ENCODE measurements at places on chromosomes 2 and 18. TPM values are rescaled to one million over a fixed set of nuclear protein-coding genes. Genes with fewer than 3 reads are reported as not detected.
A peak's percentile ranks its signal among the peaks of the same experiment; 100 is the strongest.

Gene ANKRD30B
- total RNA-seq = not detected

Gene MAP3K19
- not detected for total RNA-seq

Gene ZNF804A
- total RNA-seq = not detected

Gene ZC3H6
- 24.4 TPM for total RNA-seq

Gene ABCB11
- total RNA-seq = 0.46 TPM

Gene CROCC2
- not detected for total RNA-seq

Gene ZBTB14
- total RNA-seq = 13.6 TPM

- DNase-seq = peak; percentile 88
Measured at GRCh38 chr2:186422226-186422625, 63.8 kb upstream of the ZC3H15 start.

- no peak for DNase-seq
Measured at GRCh38 chr2:172087780-172088244, 2.5 kb downstream of the DLX1 start.

DNA sequence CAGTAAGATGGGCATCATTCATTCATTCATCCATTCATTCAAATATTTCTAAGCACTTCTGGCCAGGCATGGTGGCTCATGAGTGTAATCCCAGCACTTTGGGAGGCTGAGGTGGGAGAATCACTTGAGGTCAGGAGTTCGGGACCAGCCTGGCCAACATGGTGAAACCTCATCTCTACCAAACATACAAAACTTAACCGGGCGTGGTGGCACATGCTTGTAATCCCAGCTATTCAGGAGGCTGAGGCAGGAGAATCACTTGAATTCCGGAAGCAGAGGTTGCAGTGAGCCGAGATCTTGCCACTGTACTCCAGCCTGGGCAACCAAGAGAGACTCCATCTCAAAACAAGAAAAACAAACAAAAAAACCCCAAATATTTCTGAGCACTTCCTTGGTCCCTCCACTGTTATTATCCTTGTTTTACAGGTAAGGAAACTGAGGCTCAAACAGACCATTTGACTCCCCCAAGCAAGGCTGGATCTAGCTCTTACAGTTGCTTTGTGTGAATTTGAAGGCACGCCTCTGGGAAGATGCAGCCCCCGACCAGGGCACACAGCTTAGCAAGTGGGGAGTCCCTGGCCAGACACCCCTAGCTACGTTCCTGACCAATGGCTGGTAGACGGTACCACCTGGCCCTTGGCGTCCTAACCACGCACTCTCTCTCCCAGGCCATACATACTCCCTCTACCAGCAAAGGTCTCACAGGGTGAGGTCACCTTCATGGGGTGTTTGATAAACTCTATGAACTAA is 50.6 kb upstream of the ODC1 start:
- peak; percentile 67 for DNase-seq

GRCh38 chr2:18900691-18901141 is 311.3 kb upstream of the NT5C1B start:
- DNase-seq = no peak

GRCh38 chr2:96241900-96242611 is 23.7 kb downstream of the TMEM127 start:
- DNase-seq = peak; percentile 69

DNA sequence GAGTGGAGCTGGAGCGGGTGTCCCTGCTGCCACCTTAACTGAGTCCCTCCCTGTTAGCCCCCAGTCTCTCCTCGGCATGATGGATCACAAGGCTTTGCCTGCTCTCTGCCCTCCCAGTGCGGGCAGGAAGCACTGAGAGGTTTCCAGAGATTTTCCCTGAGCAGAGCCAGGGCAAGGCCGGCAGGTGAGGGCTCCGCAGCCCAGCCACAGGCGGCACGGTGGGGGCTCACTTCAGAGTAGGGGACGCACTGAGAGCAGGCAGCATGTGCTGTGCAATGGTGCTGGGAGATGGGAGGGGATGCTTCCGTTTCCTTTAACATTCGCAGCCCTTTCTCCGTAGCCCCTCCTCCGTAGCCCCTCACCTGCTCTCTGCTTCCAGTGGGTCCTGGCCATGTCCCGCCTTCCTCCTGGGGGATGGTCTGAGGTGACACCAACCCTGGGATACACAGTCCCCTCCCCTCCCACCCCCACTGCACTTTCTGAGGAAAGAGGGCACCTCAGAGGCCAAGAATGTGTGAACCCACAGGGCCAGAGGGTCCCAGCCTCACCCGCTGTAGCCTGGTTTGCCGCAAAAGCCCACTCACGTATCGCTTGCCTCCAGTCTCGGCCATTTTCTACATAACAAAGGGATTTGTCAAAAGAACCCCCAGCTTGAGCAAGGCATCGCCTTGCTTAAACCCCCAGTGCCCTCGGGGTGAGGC is 10.7 kb downstream of the KCNF1 start:
- DNase-seq = no peak

- DNase-seq = no peak
Measured at GRCh38 chr2:68375582-68375981, 10.5 kb downstream of the PLEK start.

- DNase-seq = no peak
Measured at GRCh38 chr2:73971722-73972121, 13.0 kb upstream of the TET3 start.

DNA sequence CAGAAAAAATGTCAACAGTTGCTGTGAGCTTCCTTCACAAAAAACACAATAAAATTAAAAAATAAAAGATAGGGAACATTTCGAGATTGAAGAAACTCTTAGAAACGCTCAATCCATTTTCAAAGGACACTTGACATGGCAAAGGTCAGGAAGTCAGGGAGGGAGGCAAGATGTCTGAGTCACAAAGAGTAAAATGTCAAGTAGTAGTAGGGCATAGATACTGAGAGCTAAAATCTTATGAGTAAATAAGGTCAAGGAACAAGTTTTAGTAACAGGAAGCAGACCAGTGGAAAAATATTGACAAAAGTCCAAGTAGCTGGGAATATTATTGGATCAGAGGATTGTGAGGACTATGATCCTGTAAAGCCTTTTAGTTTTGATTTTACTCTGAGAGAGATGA is 495.6 kb downstream of the TMX3 start:
- DNase-seq = no peak

DNA sequence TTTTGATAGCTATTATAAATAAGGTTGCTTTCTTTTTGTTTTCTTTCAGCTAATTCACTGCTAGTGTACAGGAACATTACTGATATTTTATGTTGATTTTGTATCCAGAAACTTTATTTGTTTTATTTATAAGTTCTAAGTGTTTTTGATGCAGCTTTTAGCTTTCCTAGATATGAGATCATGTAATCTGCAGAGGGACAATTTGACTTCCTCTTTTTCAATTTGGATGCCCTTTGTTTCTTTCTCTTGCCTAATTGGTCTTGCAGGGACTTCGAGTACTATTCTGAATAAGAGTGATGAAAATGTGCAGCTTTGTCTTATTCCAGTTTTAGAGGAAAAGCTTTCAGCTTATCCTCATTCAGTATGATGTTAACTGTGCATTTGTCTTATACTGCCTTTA is 643.4 kb upstream of the CDH2 start:
- no peak for DNase-seq

- no peak for DNase-seq
Measured at GRCh38 chr2:98121149-98121548, 34.2 kb downstream of the VWA3B start.

- DNase-seq = no peak
Measured at GRCh38 chr2:153235516-153235915, 243.0 kb downstream of the RPRM start.

GRCh38 chr2:40346535-40347354 is 105.1 kb downstream of the SLC8A1 start:
- no peak for DNase-seq

DNA sequence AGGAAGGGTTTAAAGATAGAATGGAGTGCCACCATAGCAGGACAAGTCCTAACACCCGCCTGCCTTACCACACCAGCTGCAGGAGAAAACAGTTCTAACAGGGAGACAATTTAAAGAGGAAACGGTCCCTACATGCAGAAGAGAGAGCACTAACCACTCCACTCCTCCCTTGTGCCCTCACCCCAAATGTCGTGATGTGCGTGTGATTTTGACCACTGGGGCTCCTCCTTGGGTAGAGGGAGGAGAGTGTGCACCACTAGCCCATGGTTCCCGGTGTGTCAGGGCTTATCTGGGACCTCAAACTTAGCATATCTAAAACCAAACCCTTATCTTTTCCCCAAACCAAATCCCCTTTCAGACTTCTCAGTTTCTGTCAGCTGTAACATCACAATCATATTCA is 105.5 kb upstream of the CCDC68 start:
- no peak for DNase-seq

DNA sequence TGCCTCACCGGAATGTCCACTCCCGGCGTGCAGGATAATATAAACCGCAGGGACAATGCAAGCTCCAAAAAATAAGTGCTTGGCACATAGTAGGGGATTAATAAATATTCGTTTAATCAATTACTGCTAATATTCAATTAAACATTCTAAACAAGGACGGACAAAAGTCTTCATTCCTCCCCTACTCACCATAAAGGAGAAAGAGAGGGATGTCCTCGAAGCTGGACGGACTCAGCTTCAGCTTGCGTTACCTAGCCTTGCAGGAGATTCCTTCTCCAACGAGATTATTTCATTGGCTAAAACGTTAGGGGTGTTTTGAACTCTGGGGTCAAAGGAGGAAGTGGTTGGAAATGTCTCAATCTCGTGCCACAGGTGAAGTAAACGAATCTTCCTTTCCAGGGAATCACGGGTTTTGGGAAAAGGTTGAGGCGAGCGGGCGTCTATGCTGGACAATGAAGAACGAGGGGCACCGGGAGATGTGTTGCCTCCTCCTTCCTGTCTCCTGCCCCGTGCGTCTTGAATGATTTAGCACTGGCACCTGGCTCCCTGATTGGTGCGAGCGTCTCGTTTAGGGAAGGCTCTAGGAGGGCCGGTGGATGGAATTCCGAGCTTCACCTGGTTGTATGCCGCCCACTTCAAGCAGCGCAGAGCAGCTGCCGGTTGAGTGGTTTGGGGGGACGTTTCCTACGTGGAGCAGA is 2.0 kb upstream of the GAD1 start:
- DNase-seq = no peak

DNA sequence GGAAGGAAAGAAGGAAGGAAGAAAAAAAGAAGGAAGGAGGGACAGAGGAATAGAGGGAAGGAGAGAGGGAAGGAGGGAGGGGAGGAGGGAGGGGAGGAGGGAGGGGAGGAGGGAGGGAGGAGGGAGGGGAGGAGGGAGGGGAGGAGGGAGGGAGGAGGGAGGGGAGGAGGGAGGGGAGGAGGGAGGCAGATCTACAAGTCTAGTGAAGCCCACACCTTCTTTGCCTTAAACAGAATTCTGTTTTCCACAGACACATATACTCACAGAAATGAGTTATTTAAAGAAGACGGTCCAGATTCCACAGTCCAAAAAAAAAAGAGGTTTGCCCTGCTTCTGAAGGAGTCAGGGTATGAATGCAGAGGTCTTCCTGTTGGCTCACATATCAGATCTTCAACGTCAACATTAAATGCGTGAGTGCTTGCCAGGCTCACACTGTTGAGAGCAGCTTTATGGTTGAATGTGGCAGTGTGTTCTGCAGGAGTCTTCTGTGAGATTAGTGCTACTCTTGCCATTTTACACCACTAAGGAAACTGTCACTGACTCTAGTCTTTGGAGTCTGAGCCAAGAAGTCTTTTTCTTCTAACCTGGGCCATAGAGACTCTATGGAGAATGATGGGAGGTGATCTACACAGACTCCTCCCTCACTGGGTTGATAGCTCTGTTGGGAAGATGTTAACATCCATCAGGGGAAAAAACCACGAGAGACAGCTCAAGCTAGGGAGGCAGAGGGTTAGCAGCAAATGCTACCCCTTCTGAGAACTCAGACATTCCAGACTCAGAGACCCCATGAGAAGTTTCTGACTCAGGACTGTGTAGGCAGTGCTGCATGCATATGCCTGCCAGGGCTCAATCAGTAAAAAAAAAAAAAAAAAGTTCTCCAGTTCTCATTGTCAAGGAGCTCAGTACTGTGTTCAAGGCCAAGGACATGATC is 23.3 kb downstream of the PAX8 start:
- no peak for DNase-seq

GRCh38 chr2:181305301-181306123 is 151.7 kb upstream of the ITGA4 start:
- no peak for DNase-seq

All from lower leg skin (tissue), 4 donors.